ENCODE measurements at places on chromosomes 3 and 15. TPM values are rescaled to one million over a fixed set of nuclear protein-coding genes. Genes with fewer than 3 reads are reported as not detected.

COL6A6 gene
- not detected for total RNA-seq

GRCh38 chr3:138186221-138186620 is 880 bp upstream of the ARMC8 start:
- no peak for DNase-seq

CKMT1B gene
- 101 TPM for total RNA-seq

CIB1 gene
- 71.0 TPM for total RNA-seq

GRCh38 chr3:32480604-32481003 is 22.0 kb downstream of the CMTM6 start:
- no peak for DNase-seq

- no peak for DNase-seq
These were observed 370.6 kb downstream of the GBE1 start for GRCh38 chr3:81390796-81391195.

GRCh38 chr3:10466186-10466585 is 39.2 kb downstream of the ATP2B2 start:
- DNase-seq, result no peak

Data from Peyer's patch (tissue), 4 donors.